Left lung (tissue), 14 donors: ENCODE measurements at places on chromosomes 1 and 21. TPM values are rescaled to one million over a fixed set of nuclear protein-coding genes. Genes with fewer than 3 reads are reported as not detected.

IGSF21 gene
- 0.20 TPM for polyA plus RNA-seq

CD1B gene
- not detected for polyA plus RNA-seq

GPR37L1 gene
- 0.11 TPM for polyA plus RNA-seq

C1QA gene
- polyA plus RNA-seq = 23.4 TPM

PRRX1 gene
- 2.6 TPM for polyA plus RNA-seq

CD34 gene
- polyA plus RNA-seq = 145 TPM

IL10 gene
- 0.54 TPM for polyA plus RNA-seq

GPR161 gene
- polyA plus RNA-seq = 29.3 TPM
